ENCODE measurements at places on chromosomes 12 and 14.

GRCh38 chr12:52280319-52280795 lies 5.9 kb downstream of the KRT86 start:
- peak; percentile 99 for DNase-seq

DNA sequence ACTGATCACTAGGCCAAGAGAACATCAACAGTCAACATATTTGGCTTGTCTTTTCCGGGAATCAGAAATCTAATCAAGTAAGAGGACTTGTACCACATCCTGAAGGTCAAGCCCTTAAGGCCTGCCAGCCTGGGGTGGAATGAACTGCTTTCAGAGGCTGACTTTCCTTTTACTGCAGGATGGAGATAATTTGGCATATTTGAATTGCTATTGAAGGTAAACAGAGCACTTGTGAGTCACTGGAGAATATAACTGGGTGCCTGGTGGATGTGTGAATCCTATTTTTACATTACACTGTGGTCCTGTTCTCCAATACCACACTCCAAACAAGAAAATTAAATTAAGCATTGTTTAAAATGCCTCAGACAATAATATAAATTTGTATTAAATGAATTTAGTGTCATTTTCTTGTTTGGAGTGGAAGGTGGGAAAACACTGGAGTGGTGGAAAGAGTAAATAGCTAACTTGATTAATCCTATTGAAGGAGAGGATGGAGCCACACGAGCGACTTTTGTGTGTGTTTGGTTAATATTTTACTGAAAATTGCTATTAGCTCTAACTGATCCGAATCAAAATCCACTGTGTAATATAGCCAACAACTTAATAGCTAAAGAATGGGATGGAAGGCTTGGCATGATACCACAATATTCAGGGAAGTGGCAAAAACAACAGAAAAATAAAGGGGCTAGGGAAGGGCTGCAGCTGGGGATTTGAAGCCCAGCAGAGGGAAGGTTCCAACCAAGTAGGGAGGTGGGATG lies 89.4 kb downstream of the OTX2 start:
- no peak for DNase-seq

GRCh38 chr12:110677206-110677911 lies 11.6 kb downstream of the HVCN1 start:
- DNase-seq, result no peak

DNA sequence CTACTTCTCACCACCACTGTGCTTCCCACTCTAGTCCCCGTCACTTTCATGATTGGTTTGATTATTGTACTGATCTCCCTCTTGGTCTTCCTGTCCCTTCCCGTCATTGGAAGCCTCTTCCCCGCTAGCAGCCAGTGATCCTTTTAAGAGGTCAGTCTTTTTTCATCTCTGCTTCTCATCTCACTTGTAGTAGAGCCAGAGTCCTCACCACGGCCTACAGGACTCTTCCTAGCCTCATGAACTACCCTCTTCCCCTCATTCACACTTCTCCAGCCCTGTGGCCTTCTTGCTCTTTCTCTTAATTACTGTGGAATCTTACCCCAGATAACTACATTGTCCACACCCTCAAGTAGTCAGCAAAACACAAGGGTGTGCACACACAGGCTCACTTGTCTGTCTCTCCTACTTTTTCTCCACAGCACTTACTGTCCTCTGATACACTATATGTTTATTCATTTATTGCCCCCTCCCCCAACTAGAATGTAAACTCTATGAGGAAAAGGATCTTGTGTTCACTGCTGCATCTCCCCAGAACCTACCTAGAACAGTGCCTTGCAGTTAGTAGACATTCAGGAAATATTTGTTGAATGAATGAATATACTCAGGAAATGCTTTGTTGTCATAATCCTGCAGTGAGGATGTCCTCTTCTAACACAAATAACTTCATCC lies 66.3 kb downstream of the CKB start:
- no peak for DNase-seq

GRCh38 chr14:101072945-101073597 lies 169.5 kb upstream of the RTL1 start:
- DNase-seq, result peak; percentile 96

GRCh38 chr12:98106031-98106683 lies 409.2 kb upstream of the TMPO start:
- DNase-seq, result no peak

GRCh38 chr12:96014943-96015599 lies 18.9 kb upstream of the HAL start:
- no peak for DNase-seq

DNA sequence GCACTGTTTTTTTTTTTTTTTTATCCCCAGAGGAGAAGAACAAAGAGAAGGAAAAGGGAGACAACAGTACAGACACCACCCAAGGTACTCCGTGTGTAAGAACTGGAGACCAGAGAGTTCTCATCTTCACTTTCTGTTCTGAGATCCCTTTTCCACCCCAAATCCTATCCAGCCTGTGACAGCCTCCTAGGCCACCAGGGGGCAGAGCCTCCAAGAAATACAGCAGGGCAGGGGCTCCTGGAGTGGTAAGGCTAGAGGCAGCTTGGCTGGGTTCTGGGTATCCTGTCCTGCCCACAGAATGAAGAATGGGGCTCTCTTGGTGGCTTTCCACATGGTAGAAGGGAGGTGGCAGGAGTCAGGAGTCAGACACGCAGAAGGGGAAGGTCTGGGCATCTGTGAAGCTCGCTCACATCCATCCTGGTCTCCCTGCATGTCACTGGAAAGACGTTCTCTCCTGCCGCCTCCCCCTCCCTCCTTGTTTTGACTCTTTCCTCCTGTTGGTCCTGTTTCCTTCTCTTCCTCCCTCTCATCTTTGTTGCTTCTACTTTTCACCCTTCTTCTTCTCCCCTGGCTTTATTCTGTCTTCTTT lies 12.0 kb downstream of the CLSTN3 start:
- DNase-seq, result peak; percentile 29

GRCh38 chr12:30357766-30358490 lies 337.7 kb downstream of the IPO8 start:
- no peak for DNase-seq

- DNase-seq, result peak; percentile 76
These were observed 238.8 kb downstream of the PAWR start for GRCh38 chr12:79451978-79452377.

- DNase-seq, result no peak
These were observed 29.1 kb downstream of the TMEM260 start for GRCh38 chr14:56608689-56609088.

GRCh38 chr14:39005044-39005880 lies 97.8 kb downstream of the SEC23A start:
- DNase-seq, result no peak

DNA sequence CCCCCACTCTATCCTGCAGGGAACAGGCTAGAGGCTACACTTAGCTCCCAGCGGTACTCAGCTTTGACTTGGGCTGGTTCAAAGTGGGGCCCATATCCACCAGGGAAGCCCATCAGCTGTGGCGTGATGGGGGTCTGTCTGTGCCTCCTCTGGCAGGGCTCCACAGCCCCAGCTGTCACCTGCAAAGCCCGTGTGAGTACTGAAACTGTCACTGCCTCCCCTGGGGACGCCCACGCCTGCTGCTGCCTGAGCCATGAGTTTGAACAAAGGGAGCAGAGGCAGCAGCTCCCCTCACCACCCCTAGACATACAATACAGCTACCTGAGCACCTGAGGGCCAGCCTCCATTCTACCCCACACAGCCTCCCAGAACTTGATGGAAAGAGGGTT lies 5.0 kb downstream of the REM2 start:
- no peak for DNase-seq

- no peak for DNase-seq
These were observed 14.0 kb downstream of the LHX5 start for GRCh38 chr12:113457710-113458109.

DNA sequence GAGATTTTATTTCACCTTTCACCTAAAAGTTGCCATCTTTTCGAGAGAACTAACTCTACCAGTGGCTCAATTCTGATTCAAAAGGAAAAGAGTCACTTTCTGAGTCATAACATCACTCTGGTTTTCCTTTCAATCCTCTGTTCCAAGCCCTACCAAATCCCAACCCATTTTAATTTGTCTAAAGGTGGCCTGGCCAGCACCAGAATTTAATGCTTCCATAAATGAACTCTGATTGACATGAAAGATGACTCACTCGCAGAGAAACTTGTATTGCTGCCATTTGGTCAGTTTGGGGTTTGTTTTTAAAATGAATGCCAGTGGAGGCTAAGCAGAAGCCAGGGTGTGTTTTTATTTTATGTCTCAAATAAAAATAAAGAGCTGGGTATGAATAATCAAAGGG lies 117.4 kb upstream of the SOX5 start:
- peak; percentile 71 for DNase-seq

GRCh38 chr12:65313719-65314317 lies 35.3 kb downstream of the MSRB3 start:
- peak; percentile 14 for DNase-seq

- DNase-seq, result no peak
These were observed 273.6 kb downstream of the GRIN2B start for GRCh38 chr12:13707829-13708228.

GRCh38 chr14:73741386-73741875 lies 27.2 kb upstream of the PNMA1 start:
- peak; percentile 93 for DNase-seq

- peak; percentile 19 for DNase-seq
These were observed 176.9 kb downstream of the MON2 start for GRCh38 chr12:62643486-62643885.

- no peak for DNase-seq
These were observed 64.2 kb upstream of the SLC38A2 start for GRCh38 chr12:46436747-46437146.

DNA sequence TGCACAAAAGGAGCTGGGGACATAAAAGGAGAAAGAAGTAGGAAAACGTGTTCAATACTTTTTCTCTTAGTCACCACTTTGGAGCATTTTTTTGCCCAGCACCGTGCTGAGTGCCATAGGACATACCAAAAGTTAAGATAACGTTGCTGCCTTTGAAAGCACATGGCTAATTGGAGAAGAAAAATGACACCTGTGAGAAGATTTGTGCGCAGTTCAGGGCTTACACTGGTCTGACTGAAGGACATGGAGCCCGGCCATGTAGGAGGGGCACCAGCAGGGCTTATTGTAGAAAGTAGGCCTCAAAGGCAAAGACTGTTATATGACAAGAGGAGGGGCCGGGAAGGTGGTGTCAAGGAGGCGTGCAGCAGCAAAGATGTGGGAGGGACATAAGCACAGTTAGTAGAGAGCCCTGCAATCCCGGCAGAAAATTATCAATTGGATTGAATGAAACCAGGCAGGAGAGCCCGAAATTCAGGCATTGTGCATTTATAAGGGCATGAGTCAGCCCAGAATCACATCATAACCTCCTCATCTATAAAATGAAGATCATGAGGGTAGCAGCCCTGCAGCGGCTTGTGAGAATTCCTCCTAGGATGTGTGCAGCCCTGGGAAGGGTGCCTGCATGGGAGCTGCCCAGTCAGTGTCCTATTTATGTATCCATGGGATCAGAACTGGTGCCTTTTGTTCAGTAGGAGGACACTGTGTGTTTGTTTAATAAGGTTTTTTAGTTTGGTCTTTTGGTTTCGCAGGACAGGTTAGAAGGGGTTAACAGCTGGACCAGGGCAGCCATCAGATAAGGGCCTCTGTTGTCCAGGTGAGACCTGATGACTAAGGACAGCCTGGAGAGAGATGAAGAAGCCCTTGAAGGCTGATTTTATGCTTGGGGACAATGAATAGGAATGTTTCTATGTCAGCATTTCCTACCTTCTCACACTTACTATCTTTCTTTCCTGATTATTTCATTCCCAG lies 122.4 kb downstream of the GPR135 start:
- DNase-seq, result peak; percentile 10

DNA sequence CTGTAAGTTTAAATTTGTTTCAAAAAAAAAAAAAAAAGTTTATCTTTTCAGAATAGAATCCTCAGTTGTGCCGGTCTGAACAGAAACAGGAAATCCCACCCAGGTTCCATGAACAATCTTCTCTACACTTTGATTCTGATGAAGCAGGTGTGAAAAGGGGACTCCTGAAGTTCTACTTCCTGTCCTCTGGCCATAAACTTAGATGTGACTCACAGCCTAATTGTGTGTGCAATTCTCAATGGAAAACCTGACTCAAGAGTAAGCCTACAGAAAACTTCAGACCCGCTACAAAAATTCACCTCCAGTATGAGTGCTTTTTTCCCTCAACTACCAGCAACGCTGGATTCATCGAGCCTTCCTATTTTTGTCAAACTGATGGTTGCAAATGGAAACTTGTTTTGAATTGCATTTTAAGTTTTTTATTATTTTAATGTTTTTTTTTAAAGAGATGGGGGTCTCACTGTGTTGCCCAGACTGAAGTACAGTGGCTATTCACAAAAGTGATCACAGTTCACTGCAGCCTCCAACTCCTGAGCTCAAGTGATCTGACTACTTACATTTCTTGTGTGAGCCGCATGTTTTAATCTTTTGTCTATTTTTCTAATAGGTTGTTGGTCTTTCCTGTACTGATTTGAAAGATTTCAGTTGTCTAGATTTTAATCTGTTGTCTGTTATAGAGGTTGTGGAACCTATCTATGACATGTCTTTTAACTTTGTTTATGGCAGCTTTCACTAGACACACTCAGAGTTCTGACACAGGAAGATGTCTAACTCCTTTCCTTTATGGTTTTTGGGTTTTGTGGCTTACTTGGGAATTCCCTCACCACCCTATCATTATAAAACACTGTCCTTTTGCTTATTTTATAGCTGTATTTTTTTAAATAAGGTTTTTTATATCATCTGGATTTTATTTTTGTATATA lies 37.6 kb downstream of the ATG14 start:
- no peak for DNase-seq

GRCh38 chr14:96170961-96171592 lies 33.6 kb upstream of the BDKRB2 start:
- DNase-seq, result no peak

GRCh38 chr12:113610698-113611097 lies 139.0 kb upstream of the LHX5 start:
- no peak for DNase-seq

GRCh38 chr12:93939641-93940325 lies 208.6 kb upstream of the PLXNC1 start:
- DNase-seq, result no peak

DNA sequence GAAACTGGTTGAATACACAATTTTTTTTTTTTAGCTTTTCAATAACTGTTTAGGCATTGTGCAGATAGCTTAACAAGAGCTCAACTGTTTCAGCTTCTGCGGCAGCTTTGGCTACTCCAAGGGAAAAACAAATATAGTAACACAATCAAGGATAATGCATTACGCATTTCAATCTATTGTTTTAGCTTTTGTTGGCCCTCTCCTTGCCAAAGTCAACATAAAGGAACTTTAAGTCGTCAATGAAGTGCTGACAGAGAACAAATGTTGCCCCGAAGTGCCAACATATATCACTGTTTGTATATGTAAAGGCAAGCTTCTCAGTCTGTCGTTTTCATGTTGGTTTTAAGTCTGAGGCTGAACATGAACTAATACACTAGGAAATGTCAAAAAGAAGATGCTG lies 1087.4 kb upstream of the FLRT2 start:
- no peak for DNase-seq

Measured in NCI-H226 (cell line).